ENCODE measurements at places on chromosomes 12 and 14.
A peak's percentile ranks its signal among the peaks of the same experiment; 100 is the strongest.

- DNase-seq, result no peak
Measured at GRCh38 chr12:112751844-112752243, 39.7 kb upstream of the RPH3A start.

DNA sequence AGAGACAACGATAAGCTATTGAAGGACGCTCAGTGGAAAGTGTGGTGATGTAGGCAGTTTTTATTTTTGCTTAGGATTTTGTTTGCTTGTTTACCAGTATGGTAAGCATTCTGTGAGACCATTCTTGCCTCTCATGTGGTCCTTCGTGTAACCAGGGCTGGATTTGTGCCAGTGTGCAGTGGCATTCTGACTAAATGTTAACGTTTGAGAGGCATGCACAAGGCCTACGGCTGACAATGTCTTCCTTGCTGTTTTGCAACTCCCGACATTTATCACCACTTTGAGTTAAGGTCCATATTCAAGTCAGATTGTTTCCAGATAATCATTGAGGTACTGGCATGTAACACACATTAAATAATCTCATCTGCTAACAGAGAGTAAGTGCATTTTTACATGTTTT is 102.3 kb upstream of the BCAT1 start:
- no peak for DNase-seq

- no peak for DNase-seq
Measured at GRCh38 chr12:100868487-100868886, 73.9 kb downstream of the ANO4 start.

DNA sequence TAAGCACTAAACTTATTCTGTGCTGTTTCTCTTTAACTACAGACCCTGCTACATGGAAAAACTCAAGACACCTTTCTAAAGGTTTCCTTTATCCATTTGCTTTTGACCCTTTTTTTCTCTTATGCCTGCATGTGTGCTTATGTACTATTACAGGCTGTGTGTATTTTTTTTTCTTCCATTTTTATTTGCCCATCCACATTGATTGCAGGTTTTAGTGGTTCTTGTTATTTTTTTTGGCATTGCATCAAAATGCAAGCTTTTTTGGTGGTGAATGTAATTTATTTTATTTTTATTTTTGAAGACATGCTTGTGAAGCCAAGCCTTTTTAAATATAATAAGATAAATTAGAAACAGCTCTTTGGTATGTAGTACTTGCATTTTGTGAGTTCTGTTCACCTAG is 26.7 kb downstream of the DNM1L start:
- no peak for DNase-seq

GRCh38 chr12:26874501-26875296 is 41.7 kb upstream of the ITPR2 start:
- no peak for DNase-seq

GRCh38 chr12:13602172-13602571 is 379.2 kb downstream of the GRIN2B start:
- no peak for DNase-seq

GRCh38 chr14:96376093-96376492 is 12.8 kb downstream of the GSKIP start:
- DNase-seq, result peak; percentile 57

- DNase-seq, result no peak
Measured at GRCh38 chr12:56362130-56363059, at the start of gene APOF. TSS of gene APOF (minus strand) at chr12:56362857. CDS start at chr12:56362745, 112 bp downstream.

- DNase-seq, result no peak
Measured at GRCh38 chr14:97707603-97708002, 910.4 kb downstream of the VRK1 start.

DNA sequence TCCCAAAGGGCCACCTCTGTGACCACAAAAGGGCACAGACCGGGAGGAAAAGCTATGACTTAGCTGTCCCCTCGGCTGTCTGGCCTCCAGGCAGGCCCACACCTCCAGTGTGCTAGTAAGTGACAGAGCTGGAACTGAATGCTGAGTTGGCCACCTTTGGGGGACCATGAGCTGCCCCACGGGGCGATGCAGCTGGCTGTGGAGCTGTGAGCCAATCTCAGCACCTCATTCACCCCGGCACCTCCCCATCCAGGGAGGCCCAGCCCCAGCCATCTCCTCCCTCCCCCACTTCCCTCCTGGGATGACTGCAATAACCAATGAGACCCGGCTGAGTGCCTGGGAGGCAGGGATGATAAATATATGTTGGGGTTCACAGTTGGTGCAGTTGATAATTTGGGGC is 12.2 kb upstream of the TESC start:
- DNase-seq, result no peak

DNA sequence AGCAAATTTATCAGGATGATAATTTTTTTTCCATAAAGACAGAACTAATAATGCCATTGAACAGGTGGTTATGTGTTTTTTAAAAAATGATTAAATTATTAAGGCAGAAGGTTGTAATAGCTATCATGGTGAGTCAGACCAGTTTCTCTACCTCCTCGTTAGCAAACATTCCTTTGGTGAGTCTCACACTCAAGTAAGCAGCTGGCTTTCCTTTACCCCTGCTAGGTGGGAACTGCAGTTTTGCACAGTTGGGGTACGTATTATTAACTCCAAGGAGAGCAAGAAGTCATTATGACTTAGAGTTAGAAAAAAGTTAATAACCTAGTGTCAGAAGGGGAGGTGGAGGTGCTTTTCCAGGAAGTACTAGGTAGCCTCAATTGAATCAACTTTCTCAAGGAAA is 165.3 kb downstream of the SNAPC1 start:
- no peak for DNase-seq

- no peak for DNase-seq
Measured at GRCh38 chr14:36222952-36223468, 46.5 kb upstream of the PTCSC3 start.

DNA sequence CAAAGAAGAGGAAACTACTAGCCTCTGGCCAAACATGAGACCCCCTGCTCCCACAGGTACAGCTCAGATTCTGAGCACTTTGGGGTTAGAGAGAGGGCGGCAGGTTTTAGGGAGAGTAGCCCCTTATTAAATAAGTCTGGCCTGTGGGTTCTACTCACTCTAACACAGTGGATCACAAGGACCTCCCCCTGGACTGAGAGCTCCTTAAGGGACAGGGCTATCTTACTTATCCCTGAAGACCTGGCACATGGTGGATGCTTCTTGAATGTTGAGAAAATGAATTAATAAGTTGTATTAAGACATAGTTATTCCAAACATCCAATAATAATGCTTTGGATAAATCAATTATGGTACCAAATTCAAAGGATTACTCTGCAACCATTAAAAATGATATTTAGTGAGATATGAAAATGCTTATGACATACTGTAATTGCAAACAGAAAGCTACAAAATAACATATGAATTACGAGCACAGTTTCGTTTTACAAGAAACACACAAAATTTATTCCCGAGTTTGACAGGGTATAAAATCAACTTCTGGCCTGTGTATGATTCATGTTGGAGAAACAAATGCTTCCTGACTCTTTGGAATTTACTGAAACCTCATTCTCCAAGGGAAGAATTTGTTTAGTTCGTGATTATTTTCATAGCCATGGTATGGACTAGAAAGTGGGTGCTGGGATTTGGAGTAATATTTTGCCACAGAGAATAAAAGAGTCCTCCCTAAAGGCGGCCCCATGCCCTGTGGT is 59.3 kb upstream of the BDKRB2 start:
- no peak for DNase-seq

- peak; percentile 70 for DNase-seq
Measured at GRCh38 chr12:66188584-66189485, at the start of gene IRAK3. TSS of gene IRAK3 (plus strand) at chr12:66189214. CDS start at chr12:66189300, 86 bp downstream.

DNA sequence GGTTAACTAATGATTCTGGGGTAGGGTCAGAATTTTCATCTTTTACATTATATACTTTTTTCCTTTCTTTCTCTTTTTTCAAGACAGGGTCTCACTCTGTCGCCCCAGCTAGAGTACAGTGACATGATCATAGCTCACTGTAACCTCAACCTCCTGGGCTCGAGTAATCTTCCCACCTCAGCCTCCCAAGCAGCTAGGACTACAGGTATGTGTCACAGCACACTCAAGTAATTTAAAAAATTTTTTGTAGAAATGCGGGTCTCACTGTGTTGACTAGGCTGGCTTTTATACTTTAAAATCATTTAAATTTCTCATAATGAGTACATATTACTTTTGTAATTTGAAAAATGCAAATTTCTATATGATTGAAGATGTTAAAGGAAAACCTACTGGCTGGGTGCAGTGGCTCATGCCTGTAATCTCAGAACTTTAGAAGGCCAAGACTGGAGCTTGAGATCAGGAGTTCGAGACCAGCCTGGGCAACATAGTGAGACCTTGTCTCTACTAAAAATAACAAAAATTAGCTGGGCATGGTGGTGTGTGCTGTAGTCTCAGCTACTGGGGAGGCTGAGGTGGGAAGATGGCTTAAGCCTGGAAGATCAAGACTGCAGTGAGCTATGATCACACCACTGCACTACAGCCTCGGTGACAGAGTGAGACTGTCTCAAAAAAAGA is 25.7 kb downstream of the R3HDM2 start:
- DNase-seq, result no peak

DNA sequence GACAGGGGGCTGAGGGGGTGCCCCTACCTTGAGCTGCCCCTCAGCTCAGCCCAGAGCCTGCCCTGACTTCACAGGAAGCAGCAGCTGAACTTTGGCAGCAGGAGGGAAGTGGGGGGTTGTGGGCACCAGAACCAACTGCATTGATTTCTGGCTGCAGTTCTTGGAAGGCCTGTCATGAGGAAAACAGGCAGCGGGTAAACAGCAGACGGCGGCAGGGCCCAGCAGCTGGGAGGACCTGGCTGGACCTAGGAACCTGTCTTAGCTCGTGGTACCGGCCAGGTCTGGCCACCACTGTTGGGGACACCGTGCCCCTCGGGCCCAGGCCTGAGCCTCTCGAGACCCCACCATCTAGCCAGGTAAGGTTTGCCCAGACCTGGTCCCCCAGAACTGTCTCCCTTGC is 154.2 kb upstream of the MYL2 start:
- DNase-seq, result no peak

DNA sequence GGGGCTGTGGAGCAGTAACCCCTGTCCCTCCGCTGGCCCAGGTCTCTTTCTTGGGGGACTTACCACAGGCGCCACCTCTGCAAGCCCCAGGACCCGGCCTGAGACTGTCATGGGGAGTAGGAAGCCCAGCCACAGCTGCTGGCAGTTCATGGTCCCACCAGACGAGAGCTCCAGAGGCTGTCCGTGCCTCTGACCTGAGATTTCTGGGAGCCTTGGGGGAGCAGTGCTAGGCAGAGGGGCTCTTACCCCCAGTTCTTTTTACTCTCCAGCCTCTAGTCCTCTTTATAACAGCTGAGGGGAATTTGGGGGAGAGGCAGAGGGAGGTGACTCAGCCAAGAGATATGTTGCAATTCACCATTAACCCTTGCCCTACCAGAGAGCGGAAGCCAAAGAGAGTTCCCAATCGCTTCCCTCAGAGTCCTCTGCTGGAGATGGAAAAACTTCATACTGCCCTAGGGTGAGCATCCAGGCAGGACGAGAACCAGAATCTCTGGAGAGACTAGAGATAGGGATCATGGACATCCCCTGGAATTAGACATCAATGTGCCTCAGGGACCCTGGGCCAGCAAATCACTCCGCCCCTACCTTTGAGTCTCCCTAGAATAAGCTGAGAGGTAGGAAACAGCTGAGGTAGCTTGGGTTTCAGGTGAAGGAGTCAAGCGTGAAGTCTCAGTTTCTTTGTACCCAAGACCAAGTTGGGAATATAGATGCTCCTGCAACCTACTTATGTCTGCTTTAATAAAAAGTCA is at the start of gene MMP19:
MMP19 (minus strand) TSS at position 256 of the 749 bp plus-strand sequence; CDS start at position 150, 106 bp downstream.
- no peak for DNase-seq

DNA sequence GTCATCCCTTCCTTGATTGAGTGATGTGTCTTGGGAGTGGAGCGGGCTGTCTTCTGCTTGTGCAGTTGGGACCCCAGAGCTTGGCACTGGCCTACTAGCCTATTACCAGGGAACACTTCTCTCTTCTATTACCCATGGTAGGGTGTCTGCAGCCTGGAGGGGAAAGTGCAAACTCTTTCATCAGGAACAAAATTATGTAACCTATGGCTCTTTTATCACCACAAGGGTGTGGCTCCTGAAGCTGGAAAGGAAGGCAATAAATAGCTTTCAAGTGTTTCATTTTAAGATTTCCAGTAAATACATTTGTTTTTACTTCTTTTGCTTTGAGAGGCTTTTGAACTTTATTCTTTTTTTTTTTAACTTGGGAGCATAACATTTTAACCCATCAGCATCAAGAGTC is 349.7 kb upstream of the FAR2 start:
- no peak for DNase-seq

GRCh38 chr12:117121441-117121840 is 22.2 kb upstream of the TESC start:
- no peak for DNase-seq

GRCh38 chr12:80178846-80179245 is 79.5 kb downstream of the OTOGL start:
- no peak for DNase-seq

DNA sequence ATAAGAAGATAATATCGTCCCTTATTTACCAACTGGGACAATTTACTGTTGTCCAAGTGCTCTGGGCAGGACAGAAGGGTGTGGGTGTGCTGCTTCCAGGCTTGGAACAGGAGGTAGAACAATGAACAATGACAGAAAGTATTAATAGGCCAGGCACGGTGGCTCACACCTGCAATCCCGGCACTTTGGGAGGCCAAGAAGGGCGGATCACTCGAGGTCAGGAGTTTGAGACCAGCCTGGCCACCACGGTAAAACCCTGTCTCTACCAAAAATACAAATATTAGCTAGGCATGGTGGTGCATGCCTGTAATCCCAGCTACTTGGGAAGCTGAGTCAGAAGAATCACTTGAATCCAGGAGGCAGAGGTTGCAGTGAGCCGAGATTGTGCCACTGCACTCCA is 2.5 kb downstream of the IFI27 start:
- no peak for DNase-seq

DNA sequence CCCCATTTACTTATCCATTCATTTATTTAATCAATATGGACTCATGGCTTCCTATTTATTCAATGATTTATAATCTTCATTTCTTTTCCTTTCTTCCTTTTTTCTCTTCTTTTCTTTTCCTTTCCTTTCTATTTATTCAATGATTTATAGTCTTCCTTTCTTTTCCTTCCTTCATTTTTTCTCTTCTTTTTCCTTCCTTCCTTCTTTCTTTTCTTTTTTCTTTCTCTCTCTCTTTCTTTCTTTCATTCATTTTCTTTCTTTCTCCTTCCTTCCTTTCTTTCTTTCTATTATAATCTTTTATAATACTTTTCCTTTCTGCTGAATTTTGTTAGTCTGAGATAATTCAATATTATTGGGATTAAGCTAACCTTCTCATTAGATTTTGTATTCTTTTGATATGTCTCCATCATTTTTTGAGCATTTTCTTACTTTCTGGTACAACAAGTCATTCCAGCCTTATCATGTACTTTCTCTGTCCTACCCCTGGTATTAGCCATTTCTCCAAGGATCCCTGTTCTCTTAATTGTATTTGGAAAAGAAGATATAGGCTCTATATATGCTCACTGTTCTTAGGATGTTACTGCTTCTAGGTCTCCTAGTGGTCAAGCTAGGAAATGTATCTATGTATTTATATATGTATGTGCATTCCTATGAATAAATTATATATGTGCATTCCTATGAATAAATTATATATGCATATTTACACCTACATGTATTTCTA is 12.1 kb downstream of the LACRT start:
- DNase-seq, result no peak

DNA sequence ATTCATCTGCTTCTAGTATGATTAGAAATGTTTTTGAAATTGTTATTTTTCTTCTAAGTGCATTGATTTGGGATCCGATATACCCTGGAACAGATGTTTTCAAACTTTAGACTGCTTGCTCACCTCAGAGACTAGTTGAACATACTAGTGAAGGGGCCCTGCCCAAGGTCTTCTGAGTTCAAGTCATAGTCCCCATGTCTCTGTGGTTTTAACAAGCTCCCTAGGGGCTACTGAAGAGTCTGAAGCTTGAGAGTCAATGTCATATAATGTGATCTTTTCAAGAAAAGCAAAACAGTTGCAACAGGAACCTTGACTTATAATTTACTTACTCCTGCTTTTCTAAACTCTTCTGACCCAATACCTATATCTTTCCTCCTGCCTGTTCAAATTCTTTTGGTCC is 7.5 kb upstream of the UBE2N start:
- no peak for DNase-seq

Measured in colonic mucosa (tissue), 4 donors.